Right ventricle myocardium inferior (tissue), 1 donor: ENCODE measurements at places on chromosomes 4 and X.

DNA sequence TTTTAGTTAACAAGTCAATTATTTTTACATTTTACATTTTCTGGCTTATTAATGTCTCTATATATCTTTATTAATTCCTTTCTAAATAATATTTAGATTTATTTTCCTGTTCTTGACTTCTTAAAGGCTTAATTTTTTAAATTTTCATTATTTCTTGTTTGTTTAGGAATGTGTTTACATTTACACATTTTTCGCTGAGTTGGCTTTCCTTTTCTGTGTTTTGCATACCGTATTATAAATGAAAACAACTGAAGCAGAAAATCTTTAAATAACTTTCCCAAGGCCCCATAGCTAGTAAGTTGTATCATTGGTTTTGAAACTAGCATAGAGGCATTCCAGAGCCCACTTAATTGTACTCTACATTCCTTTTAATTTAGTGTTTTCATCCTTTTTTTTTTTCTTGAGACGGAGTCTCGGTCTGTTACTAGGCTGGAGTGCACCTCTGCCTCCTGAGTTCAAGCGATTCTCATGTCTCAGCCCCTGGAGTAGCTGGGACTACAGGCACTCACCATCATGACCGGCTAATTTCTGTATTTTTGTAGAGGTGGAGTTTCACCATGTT is 261.6 kb downstream of the IQCM start:
- DNase-seq = no peak

GRCh38 chrX:102832661-102833060 is 104.4 kb upstream of the RAB40AL start:
- no peak for DNase-seq

DNA sequence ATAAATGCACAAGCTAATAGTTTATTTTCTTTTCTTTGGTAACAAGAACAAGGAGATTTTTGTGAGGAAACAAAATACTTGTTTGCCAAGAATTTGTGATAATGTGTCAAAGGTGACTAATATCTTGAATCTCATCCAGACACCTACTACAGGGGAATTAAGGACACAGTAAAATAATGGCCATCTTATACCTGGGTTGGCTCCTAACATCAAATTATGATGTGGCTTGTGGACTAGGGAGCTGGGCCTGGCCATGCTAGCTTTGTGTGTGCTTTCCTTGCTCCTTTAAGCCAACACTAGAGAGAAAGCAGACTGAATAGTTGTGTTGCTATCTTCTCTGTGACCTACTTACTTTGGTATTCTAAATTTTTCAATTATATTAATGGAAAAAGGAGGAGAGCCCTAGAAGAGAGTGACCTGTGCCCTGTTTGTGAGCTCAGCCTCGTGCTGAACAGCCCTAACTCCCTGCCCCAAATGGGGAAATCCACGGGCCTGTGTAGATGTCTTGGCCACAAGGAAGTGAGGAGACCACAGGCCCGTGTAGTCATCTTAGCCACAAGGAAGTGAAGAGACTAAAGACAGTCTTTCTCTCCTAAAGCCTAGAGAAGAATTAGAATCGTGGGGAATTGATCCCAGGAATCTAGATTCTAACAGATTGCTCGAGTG is 23.3 kb downstream of the ARHGAP24 start:
- peak; percentile 81 for DNase-seq

GRCh38 chr4:172514801-172515200 is 653.8 kb upstream of the GALNT7 start:
- DNase-seq = no peak

- no peak for DNase-seq
These were observed 236.1 kb downstream of the QDPR start for GRCh38 chr4:17275836-17276235.

DNA sequence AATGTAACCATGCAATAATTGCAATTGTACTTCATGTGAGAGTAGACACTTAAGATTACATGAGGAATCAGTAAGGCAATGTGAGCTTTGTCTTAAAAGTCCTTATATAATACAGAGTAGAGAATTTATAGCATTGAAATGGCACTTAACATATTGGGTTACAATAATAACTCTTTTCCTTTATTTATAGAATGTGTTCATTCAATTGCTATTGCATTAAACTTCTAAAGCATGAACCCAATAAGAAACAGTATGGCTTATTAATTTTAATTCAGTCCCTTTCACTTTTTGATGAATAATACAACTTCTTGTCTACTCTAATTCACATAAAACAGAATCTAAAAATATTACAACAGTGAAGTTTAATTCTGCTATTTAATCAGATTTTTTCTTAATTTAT is 174.2 kb upstream of the PABPC4L start:
- DNase-seq = no peak

DNA sequence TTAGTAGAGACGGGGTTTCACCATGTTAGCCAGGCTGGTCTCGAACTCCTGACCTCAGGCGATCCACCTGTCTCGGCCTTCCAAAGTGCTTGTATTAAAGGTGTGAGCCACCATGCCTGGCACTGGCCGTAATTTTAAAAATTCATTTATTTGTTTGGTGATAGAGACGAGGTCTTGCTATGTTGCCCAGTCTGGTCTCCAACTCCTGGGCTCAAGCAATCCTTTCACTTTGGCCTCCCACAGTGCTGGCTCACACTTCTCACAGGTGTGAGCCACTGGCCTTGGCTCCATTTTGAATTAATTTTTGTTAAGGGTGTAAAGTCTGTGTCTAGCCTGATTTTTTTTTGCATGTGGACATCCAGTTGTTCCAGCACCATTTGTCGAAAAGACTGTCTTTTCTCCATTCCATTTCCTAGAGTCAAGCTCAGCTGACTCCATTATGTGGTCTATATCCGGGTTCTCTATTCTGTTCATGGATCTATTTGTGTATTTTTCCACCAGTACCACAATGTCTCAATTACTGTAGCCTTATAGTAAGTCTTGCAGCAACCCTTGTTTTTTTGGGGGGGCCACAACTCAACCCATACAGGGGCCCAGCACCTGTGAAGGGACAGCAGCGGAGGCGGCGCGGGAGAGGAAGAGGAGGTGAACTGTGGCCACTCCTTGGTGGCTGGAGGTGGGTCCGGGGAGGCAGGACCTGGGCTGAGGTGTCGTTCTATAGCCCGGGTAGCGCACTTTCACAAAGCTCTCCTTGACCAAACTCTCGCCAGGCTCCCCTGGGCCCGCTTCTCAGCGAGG is 1.5 kb upstream of the NSD2 start:
- no peak for DNase-seq

DNA sequence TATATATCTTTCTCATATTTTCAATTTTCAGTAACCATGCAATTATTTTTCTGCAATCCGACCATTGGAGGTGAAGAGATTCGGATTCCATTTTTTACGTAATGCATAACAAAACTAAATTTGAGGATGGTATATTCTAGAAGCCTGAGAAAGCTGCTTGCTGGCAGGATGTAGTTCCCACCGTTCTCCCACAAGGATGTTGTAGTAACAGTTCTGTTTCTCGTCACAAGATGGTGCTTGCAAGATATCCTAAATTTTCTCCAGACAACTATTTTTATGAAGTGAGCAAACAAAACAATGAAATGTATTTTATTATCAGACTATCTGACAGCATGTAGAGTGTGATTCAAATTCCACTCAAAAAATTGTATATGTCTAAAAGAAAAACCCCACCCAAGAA is 10.7 kb downstream of the PWWP3B start:
- no peak for DNase-seq

DNA sequence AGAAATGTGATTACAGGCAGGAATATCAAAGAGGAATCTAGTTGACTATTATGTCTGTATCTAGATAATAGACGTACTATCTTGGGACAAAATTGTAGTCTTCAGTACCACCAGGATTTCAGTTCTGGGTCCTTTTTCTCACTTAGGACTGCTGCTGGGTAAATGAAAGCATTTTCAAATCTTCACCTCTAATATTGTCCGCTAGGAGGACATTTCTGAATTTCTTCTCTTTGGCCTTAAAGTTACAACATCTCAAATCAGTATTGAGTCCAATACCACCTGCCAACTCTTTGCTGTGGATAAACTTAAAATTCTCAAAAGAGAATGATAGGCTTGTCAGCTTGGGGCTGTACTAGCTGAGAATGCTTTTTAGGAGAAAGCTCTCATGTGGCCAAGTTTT is 6.0 kb downstream of the FGF16 start:
- no peak for DNase-seq

DNA sequence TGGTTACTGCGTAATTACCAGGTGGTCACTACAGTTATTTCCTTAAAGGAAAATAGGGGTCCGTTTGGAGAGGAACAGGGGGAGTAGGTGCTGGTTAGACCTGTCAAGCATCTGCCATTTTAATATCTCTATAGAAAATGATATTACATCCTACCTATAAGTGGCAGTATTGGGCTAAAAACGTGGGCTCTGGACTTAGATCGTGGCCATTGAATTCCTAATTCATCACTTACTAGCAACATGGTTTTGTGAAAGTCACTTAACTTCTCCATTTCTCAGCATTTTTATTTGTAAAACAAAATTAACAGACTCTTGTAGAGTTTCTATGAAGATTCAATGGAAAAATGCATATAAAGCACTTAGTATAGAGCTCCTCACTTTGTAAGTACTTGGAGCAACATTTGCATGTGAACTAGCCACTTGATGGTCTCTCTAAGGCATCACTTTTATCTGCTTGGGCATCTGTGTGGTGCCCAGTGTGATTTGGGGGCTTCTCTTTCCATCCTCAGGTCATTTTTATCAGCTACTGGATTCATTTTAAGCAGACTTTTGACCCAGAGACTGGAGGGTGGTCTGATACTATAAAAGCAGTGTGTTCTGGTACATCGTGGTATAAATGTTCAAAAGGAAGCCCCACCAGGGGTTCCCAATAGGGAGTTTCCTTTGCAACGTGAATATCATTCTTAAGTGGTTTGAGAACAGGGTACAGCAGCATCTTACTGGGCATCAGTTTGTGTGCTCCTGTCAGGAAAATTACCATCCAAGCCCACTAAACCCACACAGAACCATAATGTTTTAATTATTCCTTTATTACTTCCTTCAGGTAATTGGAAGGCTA is 42.7 kb upstream of the RASSF6 start:
- DNase-seq = no peak

- DNase-seq = no peak
These were observed 183.8 kb upstream of the VCX3A start for GRCh38 chrX:6718766-6719165.

GRCh38 chrX:17033225-17033624 is 86.8 kb downstream of the REPS2 start:
- no peak for DNase-seq

DNA sequence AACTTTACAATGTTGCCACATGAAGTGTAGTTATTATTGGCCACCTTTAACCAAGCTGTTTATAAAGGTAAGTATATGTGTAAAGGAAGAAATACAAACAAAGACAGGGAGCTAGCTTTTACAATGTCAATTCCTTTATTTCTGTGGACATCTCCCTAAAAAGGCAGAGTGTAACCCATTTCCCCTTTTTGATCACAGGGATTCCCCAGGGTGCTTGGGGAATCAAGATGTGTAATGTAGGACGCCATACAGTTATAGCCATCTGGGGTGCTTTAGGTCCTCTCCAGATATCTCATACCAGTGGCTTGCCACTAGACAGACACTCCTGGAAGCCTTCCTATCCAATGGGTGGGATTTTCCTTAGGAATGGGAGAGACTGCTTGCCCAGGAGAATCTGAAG is 4.2 kb upstream of the CUL4B start:
- no peak for DNase-seq

DNA sequence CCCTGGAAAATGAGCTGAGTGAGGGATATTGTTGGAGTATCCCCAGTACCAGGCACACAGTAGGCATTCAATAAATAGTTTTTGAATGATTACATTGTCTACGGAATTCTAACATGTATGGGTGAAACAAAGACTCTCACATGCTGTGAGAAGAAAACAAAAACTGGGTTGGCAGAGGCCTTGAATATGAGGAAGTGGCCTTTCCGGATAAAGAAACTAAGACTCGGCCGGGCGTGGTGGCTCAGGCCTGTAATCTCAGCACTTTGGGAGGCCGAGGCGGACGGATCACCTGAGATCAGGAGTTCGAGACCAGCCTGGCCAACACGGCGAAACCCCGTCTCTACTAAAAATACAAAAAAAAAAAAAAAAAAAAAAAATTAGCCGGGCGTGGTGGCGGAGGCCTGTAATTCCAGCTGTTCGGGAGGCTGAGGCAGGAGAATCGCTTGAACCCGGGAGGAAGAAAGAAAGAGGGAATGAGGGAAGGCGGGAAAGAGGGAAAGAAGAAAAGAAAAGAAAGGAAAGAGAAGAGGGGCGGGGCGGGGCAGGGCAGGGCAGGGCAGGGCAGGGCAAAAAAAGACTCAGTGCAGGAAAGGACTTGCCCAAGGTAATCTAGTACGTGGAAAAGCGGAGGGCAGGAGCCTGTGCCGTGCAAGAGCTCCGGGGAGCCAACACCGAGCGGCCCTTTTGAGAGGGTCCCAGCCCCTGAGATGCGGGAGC is 689 bp upstream of the TMA16 start:
- no peak for DNase-seq

- no peak for DNase-seq
These were observed 293.1 kb downstream of the TENM3 start for GRCh38 chr4:182536221-182536811.

- DNase-seq = no peak
These were observed 145.7 kb downstream of the RELL1 start for GRCh38 chr4:37540486-37540885.

DNA sequence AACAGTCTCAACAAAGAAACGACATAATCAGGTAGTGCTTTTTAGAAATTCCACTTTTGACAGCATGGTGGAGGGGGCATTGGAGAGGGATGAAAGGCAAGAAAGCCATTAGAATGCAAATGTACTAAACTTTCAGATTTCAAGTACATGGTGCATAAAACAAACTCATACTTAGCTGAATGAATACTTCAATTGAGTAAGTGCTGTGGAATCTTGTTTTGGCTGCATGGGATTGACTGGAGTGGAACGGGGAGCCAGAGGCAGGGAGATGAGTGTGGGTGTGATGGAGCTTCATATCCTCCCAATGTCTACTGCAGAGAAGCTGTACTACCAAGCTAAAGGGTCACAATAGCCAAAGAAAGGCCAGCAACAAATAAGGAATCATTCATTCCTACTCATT is 52.4 kb downstream of the USP46 start:
- DNase-seq = no peak

GRCh38 chr4:26594778-26595177 is 10.9 kb downstream of the TBC1D19 start:
- no peak for DNase-seq

DNA sequence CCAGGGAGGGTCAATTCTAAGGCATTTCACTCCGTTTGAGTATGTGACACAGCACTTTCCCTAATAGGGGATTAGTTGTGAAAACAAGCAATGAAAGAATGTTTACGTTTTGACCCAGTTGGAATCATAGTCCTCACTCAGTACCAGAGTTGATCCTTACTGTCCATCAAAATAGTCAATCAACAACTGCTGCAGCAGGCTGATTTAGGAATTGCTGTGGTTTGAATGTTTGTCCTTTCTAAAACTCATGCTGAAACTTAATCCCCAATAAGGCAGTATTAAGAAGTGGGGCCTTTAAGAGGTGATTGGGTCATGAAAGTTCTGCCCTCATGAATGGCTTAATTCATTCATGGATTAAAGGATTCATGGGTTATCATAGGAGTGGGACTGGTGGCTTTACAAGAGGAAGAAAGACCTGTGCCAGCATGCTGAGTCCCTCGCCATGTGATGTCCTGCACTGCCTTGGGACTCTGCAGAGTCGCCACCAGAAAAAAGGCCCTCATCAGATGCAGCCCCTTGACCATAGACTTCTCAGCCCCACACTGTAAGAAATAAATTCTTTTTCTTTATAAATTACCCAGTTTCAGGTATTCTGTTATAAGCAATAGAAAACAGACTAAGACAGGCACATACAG is 3.1 kb upstream of the FBXL5 start:
- no peak for DNase-seq

- DNase-seq = no peak
These were observed 1333.7 kb upstream of the DIAPH2 start for GRCh38 chrX:95350774-95351488.
